ENCODE measurements at places on chromosomes 7 and 10.

GRCh38 chr7:92691578-92691977 lies 101.4 kb upstream of the FAM133B start:
- DNase-seq, result no peak

- no peak for DNase-seq
These were observed 39.2 kb upstream of the COL1A2 start for GRCh38 chr7:94355454-94355853.

- DNase-seq, result no peak
These were observed 235.1 kb upstream of the MEOX2 start for GRCh38 chr7:15921576-15921975.

- no peak for DNase-seq
These were observed 114.6 kb downstream of the LRMDA start for GRCh38 chr10:75546004-75546403.
